Adrenal gland (tissue), 19 donors: ENCODE measurements at places on chromosomes 12 and 14.
A peak's percentile ranks its signal among the peaks of the same experiment; 100 is the strongest.

DNA sequence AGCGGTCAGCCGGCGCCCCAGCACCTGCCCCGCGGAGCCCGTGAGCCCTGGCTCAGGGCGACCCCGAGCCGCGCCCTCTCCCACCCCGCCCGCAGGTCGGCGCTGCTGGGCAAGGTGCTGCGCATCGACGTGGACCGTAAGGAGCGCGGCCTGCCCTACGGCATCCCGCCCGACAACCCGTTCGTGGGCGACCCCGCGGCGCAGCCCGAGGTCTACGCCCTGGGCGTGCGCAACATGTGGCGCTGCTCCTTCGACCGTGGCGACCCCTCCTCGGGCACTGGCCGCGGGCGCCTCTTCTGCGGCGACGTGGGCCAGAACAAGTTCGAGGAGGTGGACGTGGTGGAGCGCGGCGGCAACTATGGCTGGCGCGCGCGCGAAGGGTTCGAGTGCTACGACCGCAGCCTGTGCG, 14.4 kb downstream of the HHIPL1 start:
- no peak for DNase-seq

DNA sequence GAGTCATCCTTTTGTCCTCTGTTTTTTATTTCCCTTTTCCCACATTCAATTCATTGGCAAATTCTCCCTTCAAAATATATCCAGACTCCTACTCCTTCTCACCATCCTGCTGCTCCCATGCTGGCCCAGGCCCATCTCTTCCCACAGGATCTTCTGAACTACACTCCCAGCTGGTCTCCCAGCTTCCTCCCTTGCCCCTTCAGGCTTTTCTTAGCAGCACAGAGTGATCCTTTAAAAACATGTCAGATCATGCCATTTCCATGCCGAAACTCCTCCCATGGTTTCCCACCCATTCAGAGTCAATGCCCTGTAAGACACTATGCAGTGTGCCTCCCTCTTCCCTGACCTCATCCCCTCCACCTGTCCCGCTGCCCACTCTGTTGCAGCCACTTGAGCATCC, 2.4 kb upstream of the KRT84 start:
- DNase-seq: no peak

- DNase-seq: no peak
Observed at GRCh38 chr12:31105668-31106067, 32.0 kb downstream of the DDX11 start.

GRCh38 chr12:111748151-111748672, 18.5 kb upstream of the ALDH2 start:
- no peak for DNase-seq

GRCh38 chr12:101727098-101727497, 12.2 kb downstream of the SYCP3 start:
- no peak for DNase-seq

DNA sequence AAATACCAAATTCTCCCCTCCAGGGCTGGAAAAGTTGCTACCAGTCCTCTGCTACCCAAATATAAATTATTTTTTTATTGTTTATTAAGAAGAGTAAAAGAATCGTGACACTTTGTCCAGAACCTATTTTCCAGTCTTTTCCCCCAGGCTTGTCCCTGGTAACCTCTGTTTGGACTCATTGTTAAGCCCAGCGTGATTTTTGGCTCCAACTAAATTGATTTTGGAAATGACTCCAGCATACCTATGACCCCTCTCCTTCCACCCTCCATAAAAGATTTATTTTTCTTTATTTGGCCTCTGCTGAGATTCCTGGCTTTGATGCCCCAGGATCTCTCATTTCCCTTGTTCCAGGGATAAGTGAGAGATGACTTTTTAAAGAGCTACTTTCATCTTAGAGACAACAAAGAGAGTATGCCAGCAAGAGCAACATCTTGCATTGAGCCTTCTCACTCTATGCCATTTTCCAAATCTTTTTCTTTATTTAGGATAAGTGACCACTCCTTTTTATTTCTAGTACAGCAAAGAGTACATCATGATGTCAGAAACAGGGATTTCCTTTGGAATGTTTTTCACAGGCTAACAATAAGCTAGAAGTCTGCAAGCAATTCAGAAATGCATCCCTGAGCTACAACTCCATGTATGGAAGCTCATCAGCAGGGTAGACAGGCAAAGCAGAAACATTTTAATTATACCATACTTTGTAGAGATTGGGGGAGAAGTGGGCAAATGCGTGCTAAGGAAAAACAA, 75.8 kb downstream of the DAD1 start:
- DNase-seq: no peak

- DNase-seq: peak; percentile 27
Observed at GRCh38 chr14:103284574-103285467, 49.2 kb upstream of the EIF5 start.

GRCh38 chr14:50051706-50052105, 64.7 kb downstream of the VCPKMT start:
- no peak for DNase-seq

DNA sequence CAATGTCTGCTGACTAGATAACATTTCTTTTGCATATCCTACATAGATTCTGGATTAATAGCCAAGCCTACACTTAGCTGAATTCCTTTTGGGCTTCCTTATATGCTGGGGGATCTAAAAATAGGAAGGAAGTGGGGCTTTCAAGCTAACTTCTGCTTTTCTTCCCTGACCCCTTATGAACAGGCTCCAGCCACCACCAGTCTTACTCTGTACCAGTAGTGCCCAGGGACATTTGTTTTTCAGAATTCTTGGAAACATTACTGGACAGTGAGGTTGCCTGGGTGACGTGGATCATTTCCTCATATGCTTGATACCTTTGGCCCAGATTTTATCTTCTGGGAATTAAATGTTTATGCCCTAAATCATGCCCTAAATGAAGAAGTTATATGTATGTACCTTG, 55.9 kb upstream of the SRRM4 start:
- peak; percentile 2 for DNase-seq
